ENCODE measurements at places on chromosomes 11 and 22. TPM values are rescaled to one million over a fixed set of nuclear protein-coding genes. Genes with fewer than 3 reads are reported as not detected.

PRG3 gene
- total RNA-seq: not detected

RTN4RL2 gene
- total RNA-seq: 0.58 TPM

KCNK4 gene
- total RNA-seq: not detected

USP2 gene
- total RNA-seq: 1.1 TPM

APOA5 gene
- total RNA-seq: not detected

DCHS1 gene
- total RNA-seq: 49.2 TPM

RTN3 gene
- 79.8 TPM for total RNA-seq

KDM4E gene
- total RNA-seq: not detected

DNA sequence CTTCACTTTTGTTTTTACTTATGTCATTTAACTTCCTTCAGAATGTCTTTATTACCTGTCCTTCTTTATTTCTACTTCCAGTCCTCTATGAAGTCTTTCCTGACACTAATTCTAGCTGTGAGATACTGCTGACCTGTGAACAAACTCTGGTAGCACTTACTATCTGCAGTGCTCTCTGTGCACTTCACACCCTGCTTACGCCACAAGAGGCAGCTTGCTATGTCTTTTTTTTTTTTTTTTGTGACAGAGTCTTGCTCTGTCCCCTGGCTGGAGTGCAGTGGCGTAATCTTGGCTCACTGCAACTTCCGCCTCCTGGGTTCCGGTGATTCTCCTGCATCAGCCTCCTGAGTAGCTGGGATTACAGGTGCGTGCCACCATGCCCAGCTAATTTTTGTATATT is 10.7 kb downstream of the STIM1 start:
- no peak for DNase-seq

- no peak for DNase-seq
Observed at GRCh38 chr11:86555866-86556265, 116.5 kb downstream of the ME3 start.

GRCh38 chr11:99781074-99781473 is 760.3 kb downstream of the CNTN5 start:
- no peak for DNase-seq

DNA sequence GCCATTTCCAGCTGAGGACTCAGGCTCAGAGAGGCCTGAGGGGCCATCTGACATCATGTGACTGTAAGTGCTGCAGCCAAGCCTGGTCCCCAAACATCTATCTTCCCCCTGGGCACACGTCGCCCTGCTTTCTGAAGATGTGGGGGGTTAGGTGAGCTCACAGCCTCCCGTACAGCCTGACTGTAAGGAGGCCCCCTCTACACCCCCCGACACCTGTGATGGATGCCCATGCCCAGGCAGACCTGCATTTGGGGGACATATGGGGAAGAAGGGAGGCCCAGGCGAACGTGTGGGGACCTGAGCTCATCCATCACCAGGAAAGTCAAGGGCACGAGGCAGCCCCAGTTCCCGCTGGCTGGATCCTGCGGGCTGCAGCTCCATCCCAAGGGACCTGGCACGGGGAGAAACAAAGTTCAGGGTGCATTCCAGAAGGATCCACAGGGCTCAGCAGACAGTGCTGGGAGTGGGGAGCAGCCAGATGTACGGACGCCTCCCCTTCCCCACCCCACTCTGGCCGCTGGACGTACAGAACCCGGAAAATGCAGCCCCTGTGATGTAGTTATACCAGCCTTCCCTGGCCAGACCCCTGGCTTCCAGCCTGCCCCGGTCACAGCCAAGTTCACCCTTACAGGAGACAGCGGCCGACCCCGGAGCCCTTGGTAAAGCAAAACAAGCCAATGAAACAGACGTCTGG is 1431.4 kb downstream of the BRD1 start:
- no peak for DNase-seq

DNA sequence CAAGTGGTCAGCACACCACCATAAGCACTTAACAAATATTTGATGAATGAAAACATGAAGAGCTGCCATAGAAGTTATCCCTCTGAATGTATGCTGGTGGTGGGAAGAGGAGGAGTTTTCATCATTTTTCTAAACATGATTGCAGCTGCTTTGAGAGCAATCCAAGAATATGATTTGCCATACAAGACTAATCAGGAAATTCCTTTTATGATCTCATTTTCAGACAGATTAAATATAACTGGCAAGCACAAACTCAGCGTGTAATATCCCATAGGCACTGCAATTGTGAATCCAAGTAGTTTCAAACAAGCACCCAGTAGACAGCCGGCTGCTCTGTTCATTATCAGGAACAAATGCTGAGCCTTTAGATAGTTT is 505.7 kb upstream of the LUZP2 start:
- DNase-seq: no peak

GRCh38 chr22:17444204-17444504 is 74.9 kb downstream of the CECR2 start:
- DNase-seq: no peak

DNA sequence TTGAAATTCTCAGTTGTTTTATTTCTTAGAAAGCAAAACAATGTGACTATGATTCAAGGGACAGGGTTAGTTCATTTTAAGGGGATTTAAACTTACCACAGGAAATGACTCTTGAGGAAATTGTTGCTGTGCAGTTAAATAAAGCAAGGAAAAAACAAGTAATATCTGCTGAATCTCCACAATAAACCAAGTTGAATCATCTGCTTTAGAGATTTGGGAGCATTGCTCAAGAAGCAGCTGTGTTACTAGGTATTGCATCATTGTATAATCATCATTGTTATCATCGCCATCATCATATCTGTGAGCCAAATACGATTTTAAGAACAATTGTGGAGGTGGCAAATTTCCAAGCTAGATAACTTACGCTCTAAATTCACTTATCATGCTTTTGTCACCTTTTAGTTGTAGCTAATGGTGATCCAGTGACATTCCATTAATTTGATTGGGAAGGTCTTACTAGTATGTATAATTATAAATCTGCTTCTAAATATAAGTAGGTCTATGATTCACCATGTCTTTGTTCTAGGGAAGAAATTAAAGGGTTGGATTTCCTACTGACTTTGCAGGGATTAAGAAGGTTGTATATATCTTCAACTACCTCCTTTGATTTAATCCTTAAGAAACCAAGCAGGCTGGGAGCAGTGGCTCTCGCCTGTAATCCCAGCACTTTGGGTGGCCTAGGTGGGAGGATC is 19.9 kb downstream of the MMP10 start:
- no peak for DNase-seq

GRCh38 chr11:19091366-19091765 is 25.6 kb upstream of the ZDHHC13 start:
- DNase-seq: no peak

- DNase-seq: no peak
Observed at GRCh38 chr22:46726066-46726985, 11.7 kb downstream of the CERK start.

- no peak for DNase-seq
Observed at GRCh38 chr22:25402501-25403283, 161.8 kb upstream of the GRK3 start.

DNA sequence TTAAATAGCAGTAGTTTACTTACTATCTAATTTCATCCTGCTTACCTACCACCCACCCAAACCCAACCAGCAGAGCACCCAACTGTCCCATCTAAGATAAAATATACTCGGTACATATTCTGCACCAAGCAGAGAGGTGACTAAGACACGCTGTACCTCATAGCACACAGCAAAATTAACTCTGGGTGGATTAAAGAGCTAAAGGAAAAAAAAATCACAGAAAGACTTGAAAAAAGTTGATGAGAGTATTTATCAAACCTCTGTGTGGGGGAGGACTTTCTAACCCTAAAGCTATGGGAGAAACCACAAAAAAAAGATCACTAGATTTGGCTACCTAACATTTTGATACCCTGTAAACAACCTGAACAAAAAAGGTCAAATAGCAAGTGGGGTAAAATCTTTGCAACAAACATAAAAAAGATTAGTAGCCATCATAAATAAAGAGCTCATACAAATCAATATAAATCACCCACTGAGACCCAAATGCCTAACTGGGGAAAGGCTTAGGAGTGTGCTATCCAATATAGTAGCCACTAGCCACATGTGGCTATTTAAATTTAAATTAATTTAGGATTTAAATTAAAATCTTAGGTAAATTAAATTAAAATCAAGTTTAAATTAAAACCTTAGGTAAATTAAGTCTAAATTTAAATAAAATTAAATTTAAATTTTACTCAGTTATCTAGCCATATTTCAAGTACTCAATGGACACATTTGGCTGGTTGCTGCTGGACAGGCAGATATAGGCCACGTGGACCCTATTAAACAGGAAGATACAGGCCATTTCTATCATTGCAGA is 25.6 kb upstream of the CD5 start:
- DNase-seq: no peak

DNA sequence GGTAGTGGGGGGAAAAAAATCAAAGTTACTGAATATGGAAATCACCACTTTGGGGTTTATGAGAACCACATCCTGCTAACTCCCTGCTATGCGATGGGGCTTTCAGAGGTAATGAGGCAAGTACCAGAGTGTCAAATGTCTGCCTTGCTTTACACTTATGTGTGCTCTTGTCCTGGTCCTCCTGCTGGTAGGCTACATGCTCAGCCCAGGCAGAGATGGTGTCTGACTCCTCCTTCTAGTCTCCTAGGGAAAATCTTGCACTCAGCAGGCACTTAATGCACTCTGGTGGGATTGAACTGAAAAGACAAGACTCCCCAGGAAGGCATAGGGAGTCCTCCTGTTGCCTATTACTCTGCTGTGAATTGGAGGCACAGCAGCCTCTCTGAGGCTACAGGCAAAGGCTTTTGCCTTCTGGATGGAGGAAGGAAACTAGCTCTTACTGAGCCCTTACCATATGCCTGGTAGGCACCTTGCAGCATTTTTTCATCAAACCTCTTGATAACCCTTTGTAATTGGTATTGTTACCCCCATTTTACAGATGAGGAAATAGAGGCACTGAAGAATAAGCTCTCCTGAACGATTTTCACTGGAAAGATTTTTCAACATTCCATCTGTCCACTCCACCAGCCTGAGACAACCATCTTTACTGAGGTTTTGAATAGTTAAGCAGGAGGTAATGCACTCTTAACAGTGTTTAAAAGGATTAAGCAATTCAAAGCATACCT is 132.1 kb upstream of the PAX6 start:
- no peak for DNase-seq

DNA sequence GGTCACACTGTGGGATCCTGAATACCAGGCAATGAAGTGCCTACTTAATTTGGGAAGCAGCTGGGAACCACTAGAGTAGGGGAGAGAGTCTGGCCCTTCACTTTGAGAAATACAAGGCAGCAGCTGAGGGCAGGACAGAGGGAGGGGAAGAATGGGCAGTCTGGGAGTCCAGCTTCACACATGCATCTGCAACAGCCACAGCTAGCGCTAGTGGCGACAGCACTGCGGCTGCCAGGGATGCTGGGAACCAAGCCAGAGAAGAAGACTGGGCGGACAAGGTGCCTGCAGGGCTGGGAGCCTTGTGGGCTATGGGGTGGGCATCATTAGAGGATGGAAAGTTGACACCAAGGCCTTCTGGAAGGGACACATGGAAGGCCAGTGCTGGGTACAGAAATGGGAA is 15.8 kb downstream of the SCUBE2 start:
- no peak for DNase-seq

DNA sequence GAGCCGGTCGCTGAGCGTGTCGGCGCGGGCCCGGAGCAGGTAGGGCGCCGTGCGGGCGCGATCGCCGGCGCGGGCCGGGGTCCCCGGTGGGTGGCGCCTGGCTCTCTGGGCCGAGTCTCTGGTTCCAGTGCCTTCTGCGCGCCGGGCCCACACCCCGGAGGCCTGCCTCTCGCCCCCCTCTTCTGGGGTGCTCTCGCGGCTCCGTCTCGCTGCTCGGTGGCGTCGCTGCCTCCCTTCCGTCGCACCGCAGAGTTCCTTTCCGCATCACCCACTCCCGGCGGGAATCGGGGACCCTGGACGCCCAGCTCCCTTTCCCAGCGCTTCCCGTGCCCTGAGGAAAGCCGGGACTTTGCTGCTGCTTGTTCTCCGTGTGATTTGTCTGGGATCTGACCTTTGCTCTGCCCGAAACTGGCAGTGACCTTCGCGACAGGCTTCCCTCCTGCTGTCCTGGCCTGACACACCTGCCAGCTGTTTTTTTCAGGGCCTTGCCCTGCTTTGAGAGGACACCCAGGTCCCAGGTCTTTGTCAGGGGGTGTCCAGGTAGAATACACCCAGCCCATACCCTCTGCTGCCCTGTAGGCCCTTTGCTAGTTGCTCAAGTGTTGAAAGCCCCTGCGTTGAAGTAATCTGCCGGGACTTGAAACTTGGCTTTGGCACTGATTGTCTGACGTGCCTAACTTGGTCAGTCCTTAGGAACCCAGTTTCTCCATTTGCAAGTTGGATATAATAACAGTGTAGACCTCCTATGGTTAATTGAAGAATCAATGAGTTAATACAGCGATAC is 711 bp downstream of the FDX1 start:
- DNase-seq: no peak

- DNase-seq: no peak
Observed at GRCh38 chr11:44964526-44965209, 14.0 kb upstream of the TP53I11 start.

GRCh38 chr11:72102631-72102945 is 509 bp downstream of the LAMTOR1 start:
- DNase-seq: no peak

GRCh38 chr11:66126808-66127555 is 56.9 kb downstream of the PACS1 start:
- DNase-seq: peak; percentile 31

DNA sequence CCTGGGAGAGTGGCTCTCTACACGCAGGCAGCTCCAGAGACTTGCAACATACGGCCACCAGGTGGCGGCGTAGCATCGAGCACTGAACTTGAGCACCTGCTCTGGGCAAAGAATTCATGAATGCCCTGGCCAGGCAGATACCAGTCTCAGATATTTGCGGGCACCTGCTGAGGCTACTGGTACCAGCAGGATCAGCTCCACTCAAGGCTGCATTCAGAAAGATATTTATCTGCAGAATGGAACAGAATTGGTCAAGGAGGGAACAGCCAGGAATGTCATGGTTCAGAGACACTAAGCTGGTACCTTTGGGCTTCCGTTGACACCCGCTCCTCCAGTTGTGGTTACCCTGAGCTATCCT is 10.8 kb upstream of the CCDC86 start:
- no peak for DNase-seq

DNA sequence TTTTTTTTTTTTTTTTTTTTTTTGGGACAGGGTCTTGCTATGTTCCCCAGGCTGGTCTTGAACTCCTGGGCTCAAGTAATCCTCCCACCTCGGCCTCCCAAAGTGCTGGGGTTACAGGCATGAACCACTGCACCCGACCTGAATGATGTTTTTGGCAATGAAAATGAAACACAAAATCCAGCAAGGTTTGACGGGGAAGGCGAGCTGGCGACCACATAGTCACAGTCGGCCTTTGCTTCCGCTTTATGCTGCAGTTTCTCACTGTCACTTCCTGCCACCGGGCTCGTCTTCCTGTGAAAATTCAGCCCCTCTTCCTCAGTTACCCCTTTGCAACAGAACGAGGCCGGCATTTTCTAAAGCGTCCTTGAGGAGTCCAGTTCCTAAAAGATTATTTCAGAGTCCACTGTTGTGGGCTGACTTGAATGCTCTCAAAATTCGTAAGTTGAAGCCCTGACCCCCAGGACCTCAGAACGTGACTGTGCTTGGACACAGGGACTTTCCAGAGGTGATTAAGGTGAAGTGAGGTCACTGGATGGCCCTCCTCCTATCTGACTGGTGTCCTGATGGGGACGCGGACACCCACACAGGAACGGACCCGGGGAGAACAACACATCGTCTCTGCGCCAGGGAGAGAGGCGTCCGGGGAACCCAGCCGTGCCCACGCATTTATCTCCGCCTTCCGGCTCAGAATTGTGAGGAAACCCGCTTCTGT is 2.9 kb upstream of the BID start:
- DNase-seq: no peak

Measured in urinary bladder (tissue), 4 donors.